Stimulated activated CD4-positive, alpha-beta T cell treated with anti-CD3 and anti-CD28 coated beads, TNF-alpha, amount 100 ng/mL, for 48 hours (primary cell): ENCODE measurements at places on chromosomes 4 and X.

DNA sequence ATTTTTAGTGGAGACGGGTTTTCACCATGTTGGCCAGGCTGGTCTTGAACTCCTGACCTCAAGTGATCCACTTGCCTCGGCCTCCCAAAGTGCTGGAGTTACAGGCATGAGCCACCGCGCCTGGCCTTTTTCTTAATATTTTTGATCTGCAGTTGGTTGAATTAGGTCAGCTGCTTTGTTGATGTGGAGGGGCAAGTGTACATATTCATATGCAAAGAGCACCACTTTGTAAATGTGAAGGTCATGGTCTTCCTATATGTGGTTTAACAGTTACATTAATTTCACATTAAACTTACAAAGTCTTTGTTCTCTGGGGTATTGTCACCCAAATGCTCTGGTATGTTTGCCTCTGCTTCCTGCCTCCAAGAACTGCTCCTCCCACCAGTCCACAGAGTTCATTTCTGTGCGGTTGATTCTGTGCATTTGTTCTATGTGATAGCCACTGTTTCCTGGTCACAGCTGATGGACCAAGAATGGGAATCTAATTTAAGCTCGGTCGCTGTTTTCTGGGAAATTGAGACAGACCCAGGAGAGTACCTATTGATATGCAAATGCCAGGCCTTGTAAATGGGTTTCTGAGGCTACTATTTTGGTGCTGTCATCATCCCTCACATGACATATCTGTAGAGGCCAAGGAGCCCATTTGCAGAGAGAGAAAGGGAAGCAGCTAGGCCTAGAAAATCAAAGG lies 26.9 kb upstream of the HPSE start:
- DNase-seq: no peak

- no peak for DNase-seq
Measured at GRCh38 chr4:172007889-172008288, 194.7 kb downstream of the GALNTL6 start.

- DNase-seq: no peak
Measured at GRCh38 chrX:115940348-115940747, 230.2 kb upstream of the AGTR2 start.

- no peak for DNase-seq
Measured at GRCh38 chr4:89759426-89759825, 77.5 kb downstream of the SNCA start.

- DNase-seq: no peak
Measured at GRCh38 chr4:24451870-24452269, 132.5 kb downstream of the DHX15 start.

DNA sequence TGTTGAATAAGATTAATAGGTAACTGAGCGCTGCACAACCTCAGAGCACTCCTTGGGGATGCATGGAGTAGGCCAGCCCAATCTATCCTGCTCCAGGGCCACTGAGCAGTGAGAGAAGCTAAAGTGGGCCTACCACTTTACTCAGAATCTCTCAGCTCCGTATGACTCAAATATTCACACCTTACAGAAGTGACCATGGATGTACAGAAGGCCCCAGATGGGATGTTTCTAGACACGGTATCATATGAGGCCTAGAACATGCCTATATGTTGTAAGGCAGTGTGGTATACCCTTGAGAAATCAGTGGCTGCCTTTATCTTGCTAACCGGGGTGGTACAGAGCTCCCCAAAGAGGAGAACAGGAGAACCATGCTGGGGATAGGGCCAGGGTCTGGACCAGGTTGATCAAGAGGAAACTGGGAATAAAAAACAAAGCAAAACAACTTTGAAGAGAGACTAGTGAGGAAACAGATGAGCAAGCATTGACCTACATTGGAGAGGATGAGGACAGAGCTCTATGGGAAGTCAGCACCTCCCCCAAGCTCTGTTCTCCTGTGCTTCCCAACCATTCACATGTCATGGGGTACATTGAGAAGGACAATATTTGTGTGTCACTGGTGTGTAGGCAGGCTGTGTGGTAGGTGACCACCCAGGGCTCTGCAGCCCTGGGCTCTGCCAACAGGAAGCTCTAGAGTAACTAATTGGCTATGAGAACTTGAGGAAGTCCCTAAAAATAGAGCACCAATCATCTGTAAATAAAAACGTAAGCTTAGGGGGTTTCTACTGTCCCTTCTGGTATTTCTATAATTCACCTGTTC lies 31.4 kb downstream of the HOPX start:
- DNase-seq: no peak

DNA sequence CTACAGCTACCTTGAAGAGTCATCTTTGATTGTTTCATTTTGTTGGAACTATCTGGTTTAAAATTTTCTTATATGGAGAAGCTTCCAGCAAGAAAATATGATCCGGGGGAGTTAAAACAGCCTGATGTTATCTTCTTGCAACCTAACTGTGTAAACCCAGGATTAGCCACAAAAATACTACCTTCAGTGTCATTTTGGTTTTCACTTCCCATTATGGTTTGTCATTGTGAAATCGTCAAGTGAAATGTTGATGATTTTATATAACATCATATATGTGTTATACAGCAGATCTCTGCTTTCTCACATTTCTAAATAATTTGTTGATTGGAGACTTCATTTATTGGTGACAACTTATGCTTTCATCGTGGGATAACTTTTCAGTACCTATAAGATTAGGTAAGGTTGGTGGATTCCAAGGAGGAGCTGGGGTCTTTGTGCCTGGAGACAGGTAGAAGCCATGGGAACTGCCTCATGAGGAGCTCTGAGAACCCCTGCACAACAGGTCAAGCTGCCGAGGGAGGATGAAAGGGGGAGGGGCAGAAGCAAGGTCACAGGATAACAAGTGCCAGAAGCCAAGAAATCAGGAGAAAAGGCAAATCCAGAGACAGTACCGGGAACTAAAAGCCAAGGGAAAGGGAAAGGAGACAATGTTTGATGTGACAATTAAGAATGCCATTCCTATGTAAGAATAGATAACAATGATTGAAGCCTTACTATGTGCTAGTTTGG lies 7.2 kb downstream of the ARHGAP24 start:
- DNase-seq: no peak

- DNase-seq: no peak
Measured at GRCh38 chr4:145656156-145656555, 23.8 kb upstream of the C4orf51 start.
